Stimulated activated CD8-positive, alpha-beta memory T cell treated with anti-CD3 and anti-CD28 coated beads, Interleukin-4, amount 100 ng/mL, for 1 hour (primary cell): ENCODE measurements at places on chromosomes 2 and 18.

GRCh38 chr2:129798301-129798581 is 181.2 kb upstream of the RAB6C start:
- no peak for DNase-seq

- DNase-seq = no peak
Observed at GRCh38 chr2:64629329-64629781, 24.4 kb downstream of the SERTAD2 start.

GRCh38 chr2:89833780-89834117 is 1142.3 kb downstream of the RPIA start:
- no peak for DNase-seq

DNA sequence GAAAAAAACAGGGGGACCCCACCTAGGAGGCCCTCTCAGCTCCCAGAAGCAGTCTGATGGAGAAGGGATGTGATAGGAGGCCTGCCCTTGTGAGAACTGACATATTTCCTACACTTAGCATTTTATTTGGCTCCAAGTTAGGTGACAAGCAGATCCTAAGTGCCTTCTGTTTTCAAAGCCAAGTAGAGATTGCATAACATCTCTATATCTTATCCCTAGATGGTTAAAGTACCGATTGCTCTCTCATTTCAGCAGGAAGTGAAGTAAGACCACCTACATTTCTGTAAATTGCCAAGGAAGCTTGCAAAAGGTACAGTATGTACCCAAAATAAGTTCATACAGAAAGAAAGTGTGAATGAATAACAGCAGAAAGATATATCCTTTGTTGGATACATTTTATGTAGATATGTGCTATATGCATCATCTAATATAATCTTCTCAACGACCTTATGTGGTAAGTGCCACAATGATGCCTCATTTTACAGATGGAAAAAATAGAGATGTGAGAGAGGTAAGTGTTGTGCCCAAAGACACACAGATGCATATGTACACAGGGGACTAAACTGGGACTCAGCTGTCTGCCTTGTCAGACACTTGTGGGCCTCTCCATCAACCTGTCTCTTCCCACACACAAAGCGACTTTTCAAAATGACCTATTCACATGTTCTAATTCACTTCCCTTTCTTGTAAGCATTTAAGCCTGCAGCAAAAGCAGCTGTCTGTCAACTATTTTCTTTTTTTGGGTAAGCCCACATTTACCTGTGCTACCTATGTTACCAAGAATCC is 38.9 kb downstream of the DHRS9 start:
- no peak for DNase-seq

- no peak for DNase-seq
Observed at GRCh38 chr18:74478880-74479279, 17.3 kb upstream of the CNDP2 start.

DNA sequence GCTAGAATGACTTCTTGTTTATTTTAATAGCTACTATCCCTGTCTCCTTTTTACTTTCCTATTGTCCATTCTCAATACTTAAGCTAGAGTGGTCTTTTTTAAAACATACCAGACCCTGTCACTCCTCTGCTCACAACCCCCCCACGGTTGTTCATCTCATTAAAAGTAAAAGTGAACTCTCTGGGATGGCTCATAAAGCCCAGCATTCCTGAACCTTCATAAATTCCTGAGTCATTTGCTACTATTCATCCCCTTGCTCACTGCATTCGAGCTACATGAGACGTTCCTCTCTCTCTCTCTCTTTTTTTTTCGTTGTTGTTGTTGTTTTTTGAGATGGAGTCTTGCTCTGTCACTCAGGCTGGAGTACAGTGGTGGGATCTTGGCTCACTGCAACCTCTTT is 148.7 kb upstream of the DSEL start:
- DNase-seq = no peak

- no peak for DNase-seq
Observed at GRCh38 chr18:25832001-25832604, 258.3 kb downstream of the SS18 start.

DNA sequence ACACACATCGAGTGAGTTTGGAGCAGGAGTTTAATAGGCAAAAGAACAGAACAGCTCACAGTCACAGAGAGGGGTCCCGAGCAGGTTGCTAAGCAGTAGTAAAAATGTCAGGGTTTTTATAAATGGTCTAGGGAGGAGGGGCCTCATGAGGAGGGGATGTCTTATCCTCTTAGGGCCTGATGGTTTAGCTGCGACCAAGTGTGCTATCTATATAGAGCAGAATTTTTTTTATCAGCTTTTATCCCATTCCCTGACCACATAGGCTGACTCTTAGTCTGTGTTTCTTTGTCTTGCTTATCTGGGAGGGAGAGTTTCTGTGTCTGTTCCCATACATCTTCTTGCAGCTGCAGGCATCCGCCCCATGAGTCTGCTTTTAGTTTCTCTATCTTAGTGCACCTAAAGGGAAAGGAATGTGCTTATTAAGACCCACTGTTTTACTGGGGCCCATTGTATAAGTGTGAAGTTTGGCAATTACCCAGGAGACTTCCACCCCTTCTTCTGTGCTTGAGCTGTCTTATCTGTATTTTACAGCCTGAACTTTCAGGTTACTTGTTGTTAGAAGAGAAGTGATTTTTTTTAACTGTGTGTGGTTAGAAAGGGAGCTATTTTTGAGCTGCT is 30.4 kb upstream of the GMCL1 start:
- DNase-seq = no peak
